CD8-positive, alpha-beta T cell (primary cell): ENCODE measurements at places on chromosomes 3 and 15.
A peak's percentile ranks its signal among the peaks of the same experiment; 100 is the strongest.

GRCh38 chr3:182238126-182238525 is 526.4 kb downstream of the SOX2 start:
- no peak for DNase-seq

- DNase-seq = peak; percentile 48
Measured at GRCh38 chr3:50652709-50653108, 22.0 kb upstream of the DOCK3 start.

- DNase-seq = no peak
Measured at GRCh38 chr3:38067508-38068233, 28.7 kb downstream of the DLEC1 start.

- DNase-seq = no peak
Measured at GRCh38 chr3:132509506-132509905, 87.6 kb upstream of the ACKR4 start.
